ENCODE measurements at places on chromosomes 7 and 10.

DNA sequence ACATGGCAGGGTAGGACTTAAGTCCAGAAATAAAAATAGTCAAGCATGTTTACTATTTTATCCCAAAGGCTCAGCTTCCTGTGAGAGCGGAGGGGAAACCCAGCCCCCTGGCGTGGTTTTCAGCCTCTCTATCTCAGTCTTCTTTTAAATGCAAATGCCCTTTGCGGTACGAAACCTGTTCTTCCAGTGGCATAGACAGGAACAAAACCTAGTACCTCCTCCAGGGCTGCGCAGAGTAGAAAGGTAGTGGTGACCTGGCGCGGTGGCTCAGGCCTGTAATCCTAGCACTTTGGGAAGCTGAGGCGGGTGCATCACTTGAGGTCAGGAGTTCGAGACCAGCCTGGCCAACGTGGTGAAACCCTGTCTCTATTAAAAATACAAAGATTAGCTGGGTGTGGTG lies 181.3 kb upstream of the FOXK1 start:
- no peak for DNase-seq

GRCh38 chr7:107479303-107479702 lies 9.4 kb downstream of the GPR22 start:
- DNase-seq: no peak

DNA sequence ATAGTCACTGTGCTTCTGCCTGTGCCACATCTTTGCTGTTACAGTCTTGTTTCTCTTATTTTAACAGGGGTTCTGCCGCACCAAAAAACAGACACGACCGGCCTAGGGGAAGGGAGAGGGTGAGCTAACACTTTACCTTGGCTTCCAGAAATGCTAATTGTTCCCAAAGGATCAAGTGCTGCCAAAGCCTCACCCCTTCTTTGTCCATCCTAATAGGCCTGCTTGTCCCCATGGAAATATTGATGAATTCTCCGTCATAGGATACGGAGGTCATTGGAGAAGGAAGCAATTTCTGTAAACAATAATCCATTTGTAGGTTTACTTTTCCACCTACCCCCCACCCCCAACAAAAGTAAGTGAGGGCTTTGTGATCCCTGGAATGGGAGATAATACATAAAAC lies 567.3 kb downstream of the KCNMA1 start:
- DNase-seq: no peak

DNA sequence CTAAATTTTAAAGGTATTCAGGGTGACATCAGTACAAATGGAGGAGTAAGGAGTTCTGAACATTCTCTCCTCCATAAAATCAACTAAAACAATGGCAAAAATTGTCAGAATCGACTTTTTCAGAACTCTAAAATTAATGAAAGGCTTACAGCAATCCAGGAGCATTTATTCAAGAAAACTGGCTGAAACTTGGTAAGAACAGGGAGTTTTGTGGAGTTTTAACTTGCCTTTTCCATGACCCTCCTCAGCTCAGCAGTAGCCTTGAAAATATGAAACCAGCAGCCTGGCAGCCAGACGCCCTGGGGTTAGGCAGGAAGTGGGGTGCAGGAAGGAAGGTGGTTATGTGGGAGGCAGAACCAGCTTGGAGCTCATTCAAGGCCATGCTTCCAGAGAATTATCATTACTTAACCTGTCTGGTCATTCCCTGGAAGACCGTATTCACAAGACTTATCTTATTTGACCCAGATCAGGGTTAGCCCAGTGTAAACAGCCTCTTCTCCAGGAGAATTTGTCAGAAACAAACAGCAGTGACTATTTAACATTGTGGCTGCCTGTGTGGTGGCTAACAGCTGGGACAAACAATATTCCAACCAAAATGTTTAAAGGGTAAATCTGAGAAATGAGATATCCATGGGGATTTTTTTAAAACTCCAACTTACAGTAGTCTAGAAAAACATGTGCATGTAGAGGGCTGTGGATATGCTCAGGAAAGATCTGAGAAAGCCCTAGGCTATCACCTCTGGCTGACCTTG lies 75.7 kb upstream of the MACROH2A2 start:
- DNase-seq: no peak

- no peak for DNase-seq
These were observed 196.5 kb downstream of the ACTR3B start for GRCh38 chr7:152956006-152956405.

GRCh38 chr10:22605168-22605567 lies 109.2 kb downstream of the PIP4K2A start:
- DNase-seq: no peak

GRCh38 chr10:21749788-21750187 lies 215.8 kb downstream of the MLLT10 start:
- no peak for DNase-seq

- DNase-seq: no peak
These were observed 102.7 kb downstream of the MACC1 start for GRCh38 chr7:20114468-20114867.

DNA sequence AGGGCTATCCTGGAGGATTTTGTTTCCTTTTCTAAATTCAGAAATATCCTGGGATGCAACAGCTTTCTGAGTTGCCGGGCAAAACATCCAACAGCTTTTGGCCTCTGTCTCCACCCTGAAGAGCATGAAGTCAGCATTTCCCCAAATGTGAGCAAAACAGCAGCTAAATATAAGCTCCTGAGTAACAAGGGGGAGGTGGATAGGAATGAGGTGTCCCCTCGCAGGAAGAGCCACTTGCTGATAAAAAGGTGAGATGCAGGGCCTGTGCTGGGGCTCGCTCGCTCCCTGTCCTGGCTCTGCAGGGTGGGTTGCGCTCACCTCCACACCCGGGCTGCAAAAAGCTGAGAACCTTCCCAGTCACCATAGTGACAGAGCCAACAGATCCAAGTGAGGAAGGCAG lies 264.3 kb downstream of the ZEB1 start:
- no peak for DNase-seq

- peak; percentile 13 for DNase-seq
These were observed 135.3 kb upstream of the FAM20C start for GRCh38 chr7:57071-57470.

GRCh38 chr10:59793919-59794318 lies 40.7 kb upstream of the MRLN start:
- no peak for DNase-seq

DNA sequence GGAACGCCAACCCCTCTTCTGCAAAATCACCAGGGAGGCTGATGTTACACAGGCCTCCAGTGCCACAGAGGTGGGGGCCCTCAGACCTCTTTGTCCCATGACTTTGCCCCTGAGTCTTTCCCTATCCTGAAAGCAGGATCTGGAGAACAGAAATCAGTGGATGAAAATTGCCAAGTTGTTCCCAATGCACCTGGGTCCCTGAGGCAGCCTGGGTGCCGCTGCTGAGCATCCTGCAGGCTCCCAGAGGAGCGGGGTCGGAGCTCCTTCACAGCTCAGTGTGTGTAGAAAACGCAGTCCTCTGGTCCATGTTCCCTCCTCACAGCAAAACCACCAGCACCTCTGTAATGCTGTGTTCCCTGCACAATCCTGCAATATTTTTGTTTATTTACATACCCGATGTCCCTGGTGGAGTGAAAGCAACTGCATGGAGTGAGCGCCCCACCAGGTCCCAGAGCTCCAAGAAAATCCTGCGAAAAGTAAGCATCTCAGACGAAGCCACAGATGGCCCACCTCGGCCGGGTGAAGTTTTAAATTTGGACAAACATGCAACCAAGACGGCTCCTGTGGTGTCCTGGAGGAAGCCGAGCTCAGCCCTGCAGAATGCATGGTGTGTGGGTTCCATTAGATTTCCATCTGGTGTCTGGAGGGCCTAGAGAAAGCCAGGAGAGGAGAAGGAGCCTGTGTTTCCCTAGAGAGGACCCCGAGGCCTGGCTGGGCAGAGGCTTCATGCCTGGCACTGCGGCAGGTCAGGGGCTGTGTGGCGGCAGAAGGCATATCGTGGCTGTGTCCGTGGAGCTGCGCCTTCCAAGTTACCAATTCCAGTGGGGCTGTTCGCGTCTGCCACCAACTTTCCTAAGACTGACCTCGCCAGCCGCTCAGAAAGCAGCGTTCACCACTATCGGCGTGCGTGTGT lies 235.2 kb downstream of the WDR37 start:
- peak; percentile 27 for DNase-seq

DNA sequence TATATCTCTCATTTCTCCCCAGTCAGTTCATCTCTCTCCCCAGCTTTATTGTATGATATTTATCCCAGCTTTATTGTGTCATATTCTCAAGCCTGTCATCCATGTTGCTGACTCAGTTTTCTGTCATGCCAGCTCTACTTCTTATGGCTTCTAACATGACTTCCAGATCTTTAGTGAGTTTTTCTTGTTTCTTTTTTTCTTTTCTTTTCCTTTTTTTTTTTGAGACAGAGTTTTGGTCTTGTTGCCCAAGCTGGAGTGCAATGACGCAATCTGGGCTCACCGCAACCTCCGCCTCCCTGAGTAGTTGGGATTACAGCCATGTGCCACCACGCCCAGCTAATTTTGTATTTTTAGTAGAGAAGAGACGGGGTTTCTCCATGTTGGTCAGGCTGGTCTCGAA lies 28.7 kb upstream of the CALU start:
- no peak for DNase-seq

GRCh38 chr10:5788969-5789368 lies 24.3 kb downstream of the GDI2 start:
- no peak for DNase-seq

DNA sequence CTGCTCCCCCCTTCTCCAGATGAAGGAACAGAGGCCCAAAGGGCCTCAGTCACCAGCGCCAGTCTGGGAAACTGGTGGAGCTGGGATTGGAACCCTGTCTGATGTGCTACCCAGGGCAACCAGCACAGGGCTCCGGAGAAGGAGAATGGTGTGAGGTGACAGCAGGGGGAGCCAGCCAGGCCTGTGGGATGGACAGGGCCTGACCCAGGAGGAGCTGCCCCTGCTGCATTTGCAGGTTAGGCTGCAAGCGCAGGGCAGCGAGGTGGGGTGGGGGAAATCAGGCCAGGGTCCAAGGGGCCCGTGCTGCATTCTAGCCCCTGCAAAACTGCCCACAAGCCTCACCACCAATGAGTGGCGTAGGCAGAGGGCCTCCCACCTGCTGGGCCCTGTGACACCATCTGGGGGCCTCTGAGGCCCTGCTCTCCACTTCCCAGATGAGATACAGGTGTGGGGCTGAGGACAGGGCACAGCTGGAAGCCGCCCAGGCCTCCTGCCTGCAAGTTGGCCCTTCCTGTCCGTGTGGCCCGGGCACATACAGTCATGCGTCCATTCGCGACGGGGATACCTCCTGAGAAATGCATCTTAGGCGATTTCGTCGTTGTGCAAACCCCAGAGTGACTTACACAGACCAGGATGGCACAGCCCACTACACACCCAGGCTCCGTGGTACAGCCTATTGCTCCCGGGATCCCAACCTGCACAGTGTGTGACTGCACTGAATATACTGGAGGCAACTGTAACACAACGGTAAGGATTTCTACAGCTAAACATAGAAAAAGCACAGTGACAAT lies 45.3 kb downstream of the RASGEF1A start:
- peak; percentile 38 for DNase-seq

DNA sequence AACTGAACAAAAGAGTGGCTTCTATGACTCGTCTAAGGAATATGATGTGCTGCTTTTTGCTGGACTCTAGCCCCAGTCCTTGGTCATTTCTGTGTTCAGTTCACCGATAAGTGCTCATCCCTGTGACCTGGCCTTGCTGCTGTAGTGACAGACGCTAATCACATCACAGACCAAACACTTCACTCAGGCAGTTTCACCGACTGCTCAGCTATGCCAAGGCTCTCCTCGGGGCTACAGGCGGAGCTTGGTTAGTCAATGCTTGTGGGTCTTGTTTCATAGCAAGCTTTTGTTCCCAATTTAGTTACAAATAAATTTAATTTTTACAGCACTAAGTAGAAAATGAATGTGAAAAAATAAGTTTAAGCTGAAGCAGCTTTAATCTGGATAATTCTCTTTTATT lies 190.8 kb upstream of the PRKCQ start:
- DNase-seq: no peak

DNA sequence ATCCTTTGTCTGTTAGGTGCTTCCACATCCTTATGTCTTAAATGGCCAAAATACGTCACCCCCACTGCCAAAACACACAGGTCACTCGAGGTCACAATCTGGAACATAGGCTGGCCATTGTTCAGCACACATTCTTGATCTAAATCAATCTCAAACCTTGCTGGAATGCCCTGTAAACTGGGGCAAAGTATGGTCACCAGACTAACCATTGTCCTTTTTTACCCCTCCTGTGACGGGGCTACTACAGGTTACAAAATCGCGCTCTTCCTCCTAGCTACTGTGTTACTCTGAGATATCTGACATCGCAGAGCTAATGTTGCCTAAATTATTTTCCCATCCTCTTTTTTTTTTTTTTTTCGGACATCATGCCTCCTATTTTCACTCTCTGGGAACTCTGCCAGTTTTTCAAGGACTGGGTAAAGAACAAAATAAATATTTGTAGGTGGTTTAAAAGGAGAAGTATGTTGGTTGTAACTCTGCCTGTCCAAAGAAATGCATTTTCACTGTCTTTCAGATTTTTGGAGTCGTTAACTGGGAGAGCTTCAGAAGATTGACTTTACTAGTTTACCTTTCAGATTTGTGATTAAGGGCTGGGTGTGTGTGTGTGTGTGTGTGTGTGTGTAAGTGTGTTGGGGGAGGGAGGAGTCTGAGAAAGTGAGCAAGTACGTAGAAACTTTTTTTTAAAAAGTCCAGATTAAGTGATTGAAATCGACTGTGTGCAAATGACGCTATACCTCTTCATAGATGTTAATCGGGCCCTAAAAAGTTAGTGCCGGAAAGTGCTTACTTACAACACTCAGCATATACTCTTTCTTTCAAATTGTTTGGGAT lies 942 bp upstream of the KIAA1217 start:
- DNase-seq: no peak

DNA sequence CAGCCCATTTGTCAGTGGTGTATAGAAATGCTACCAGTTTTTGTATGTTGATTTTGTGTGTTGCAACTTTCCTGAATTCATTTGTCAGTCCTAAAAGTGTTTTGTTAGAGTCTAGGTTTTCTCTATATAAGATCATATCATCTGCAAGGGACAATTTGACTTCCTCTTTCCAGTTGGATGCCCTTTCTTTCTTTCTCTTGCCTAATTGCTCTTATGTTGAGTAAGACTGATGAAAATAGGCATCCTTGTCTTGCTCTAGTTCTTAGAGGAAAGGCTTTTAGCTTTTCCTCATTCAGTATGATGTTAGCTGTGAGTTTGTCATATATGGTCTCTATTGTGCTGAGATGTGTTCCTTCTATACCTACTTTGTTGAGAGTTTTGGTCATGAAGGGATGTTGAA lies 161.7 kb upstream of the TPK1 start:
- DNase-seq: no peak

- no peak for DNase-seq
These were observed 121.9 kb downstream of the PTPRZ1 start for GRCh38 chr7:121994625-121995410.

GRCh38 chr10:121243609-121244241 lies 354.5 kb downstream of the FGFR2 start:
- DNase-seq: no peak

- no peak for DNase-seq
These were observed 567 bp upstream of the EPO start for GRCh38 chr7:100719523-100720278.

- no peak for DNase-seq
These were observed 93.0 kb downstream of the DYNC2I1 start for GRCh38 chr7:158949359-158949758.

All from ureter (tissue), 1 donor.